Fibroblast of upper back skin (primary cell): ENCODE measurements at places on chromosomes 2 and 18.

GRCh38 chr2:12852135-12852534 lies 135.4 kb downstream of the TRIB2 start:
- DNase-seq, result no peak

- DNase-seq, result no peak
Measured at GRCh38 chr2:180524499-180524898, 455.9 kb upstream of the UBE2E3 start.

- no peak for DNase-seq
Measured at GRCh38 chr2:212284166-212284565, 254.4 kb downstream of the ERBB4 start.

DNA sequence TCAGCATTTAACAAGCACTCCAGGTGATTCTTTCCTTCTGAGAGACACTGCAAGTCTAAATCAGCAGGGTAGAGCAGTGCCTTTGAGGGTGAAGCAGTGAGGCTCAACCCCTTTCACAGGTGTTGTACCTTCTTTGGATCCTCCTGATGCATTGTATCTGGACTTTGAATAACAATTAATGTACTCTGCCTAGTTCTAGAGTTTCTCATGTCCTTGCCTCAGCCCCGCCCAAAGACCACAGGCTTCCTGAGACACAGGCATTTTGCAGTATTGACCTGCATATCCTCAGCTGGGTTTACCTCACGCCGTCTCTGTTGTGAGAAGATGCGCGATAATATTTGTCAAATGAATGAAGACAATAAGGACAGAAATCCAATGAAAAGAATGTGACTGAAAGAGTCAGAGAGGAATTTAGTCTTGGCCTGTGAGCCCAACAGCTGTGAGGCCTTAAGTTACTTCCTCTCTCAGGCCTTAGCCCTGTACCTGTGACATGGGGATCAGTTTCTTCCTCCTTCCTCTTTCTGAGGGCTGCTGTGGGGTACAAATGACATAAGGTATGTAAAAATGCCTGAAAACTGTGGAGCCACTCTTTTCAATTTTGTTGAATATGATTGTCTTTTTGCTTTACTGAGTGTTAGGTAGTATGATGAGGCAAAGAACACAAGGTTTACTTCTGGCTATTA lies 43.7 kb downstream of the WIPF1 start:
- no peak for DNase-seq

GRCh38 chr2:119366161-119366648 lies 429 bp downstream of the C2orf76 start:
- DNase-seq, result peak; percentile 5

DNA sequence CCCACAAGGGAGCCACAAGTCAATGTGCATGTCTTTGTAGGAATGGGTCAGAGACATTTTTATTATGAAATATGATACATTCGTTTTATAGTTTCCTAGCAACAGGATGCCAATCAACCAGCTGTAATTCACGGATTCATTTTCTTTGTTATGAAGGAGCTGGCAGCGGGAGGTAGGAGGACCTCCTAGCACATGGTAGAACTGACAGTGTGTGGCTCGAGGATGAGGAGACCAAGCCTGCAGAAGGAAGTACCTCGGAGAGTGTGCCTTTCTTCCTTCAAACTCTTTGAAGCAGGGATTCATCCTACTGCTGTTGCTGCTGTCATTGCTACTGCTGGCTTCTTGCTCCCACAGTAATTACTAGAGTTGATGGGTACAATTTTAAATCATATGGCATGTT lies 504.8 kb upstream of the KLHL29 start:
- DNase-seq, result no peak

- peak; percentile 30 for DNase-seq
Measured at GRCh38 chr2:215658635-215659305, 222.9 kb upstream of the FN1 start.

- no peak for DNase-seq
Measured at GRCh38 chr2:236137066-236137465, 31.1 kb downstream of the GBX2 start.

- no peak for DNase-seq
Measured at GRCh38 chr18:74376523-74376922, 60.9 kb downstream of the C18orf63 start.

- DNase-seq, result peak; percentile 92
Measured at GRCh38 chr18:12403601-12404506, 3.9 kb upstream of the PRELID3A start.

GRCh38 chr2:144659731-144660275 lies 139.9 kb upstream of the ZEB2 start:
- peak; percentile 80 for DNase-seq

GRCh38 chr18:62438018-62438329 lies 84.9 kb upstream of the ZCCHC2 start:
- DNase-seq, result peak; percentile 19

DNA sequence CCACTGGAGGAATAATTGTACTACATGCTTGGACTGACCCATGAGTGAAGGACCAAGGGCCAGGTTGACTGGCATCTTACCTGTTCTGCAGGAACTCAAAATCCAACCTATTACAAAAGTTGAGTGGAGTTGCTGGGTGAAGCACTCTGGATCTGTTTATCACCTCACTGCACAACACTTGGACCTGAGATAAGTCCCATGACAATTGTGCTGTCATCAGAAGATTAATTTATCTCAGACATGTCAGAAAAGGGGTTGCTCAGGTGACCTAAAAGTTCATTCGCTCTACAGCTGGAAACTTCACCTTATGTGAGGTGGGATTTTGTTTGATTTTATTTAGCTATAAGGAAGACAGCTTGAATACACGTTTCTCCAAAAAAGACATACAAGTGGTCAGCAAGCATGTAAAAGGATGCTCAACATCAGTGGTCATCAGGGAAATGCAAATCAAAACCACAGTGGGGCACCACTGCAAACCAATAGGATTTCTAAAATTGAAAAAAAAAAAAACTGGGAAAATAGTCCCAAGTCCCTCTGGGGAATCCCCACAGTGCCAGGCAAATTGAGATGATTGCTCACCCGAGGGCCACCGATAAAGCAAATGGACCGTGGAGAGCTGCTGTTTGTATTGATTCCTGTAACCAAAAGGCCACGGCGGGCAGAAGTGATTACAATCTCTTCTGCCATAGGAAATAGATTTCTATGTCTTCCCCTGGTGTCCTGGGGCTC lies 65.8 kb upstream of the SLC35F5 start:
- DNase-seq, result no peak

- no peak for DNase-seq
Measured at GRCh38 chr2:238240757-238241711, 1.2 kb upstream of the HES6 start.

DNA sequence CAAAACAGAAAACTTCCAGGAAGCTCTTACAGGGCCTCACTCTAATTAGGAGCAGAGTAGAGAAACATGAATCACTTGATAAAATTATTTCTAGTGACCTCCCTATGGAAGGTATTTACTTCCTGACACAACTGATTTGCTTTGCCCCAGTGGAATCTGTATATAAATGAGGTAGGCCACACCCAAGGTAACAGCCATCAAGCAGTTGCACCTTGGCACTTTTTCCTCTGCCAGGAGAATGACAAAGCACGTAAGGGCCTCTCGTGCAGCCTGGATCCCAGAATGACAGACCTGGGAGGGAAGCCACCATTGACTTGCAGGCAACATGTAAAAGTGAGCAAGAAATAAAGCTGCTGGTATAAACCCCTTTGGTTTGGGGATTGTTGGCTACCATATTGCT lies 620.0 kb upstream of the SLC39A10 start:
- no peak for DNase-seq

DNA sequence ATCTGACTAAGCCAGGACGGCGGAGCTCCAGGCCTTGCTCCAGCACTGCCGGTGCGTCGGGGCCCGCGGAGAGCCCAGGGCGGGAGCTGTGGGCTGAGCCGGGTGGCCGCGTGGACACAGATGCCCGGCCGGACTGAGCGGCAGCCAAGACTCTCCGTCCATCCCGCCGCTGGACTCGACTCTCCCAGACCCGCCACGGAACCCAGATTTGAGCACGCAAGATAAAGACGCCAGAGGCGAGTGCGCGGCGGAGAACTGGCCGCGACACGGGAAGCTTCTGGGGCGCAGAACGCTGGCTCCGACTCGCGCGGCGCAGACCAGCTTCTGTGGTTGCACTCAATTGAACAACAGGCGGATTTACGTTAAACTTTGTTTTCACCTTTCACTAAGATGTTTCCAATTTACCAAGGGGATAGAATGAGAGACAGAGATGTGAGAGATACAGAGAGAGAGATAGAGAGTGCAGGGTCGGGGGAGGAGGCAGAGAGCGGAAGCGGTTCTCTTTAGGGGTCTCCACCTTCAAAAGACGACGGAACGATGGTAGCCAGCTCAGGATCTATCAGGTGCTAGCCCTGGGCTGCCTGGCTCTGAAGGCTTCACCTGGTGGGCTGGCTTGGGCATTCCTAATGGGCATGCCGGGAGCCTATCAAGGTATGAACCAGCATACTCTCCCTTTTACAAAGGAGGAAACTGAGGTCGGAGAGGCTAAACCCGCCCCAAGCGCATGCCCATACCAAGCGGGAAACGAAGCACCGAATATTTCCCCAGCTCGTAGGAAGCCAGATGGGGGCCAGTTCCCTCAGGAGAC lies 10.4 kb upstream of the EN1 start:
- no peak for DNase-seq

DNA sequence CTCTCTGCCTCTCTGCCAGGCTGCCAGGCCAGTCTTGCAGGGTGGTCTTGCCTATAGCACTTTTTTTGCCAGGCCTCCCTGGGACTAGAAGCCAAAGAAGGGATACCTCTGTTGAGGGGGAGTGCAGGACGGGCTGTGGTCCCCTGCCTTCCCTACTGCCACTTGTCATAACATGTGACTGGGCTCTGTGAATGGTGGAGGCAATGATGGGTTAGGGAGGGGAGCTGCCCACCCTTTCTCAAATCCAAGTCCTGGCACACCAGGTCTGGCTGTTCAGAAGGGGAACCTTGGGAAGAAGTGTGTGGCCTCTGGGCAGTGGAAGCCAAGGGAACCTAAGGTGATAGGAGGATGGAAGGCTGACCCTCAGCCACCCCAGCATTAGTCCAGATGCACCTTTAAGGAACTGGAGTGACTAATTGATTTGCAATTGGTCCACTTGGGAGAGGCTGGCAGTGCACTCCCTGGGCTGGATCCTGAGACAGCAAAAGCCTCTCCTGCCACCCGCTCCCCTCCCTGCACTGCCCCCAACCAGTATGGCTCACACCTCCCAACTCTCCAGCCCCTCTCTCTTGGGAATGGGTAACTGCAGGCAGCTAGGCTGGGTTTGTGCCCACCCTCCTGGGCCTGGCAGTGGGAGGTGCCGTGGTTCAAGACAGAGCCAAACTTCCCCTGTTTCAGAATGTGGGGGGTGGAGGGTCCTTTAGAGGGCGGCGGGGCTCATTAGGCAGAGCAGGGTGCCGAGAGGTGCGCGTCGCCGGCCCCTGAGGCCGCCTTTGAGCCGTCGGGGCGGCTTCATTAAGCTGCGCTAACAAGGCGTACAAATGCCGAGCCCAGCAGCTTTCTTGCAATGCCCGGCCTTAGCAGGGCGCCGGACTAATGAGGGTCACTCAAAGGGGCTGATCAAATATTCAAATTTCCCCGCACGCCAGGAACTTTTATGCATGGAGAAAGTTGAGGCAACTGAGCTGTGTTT lies 4.5 kb upstream of the SIX3 start:
- no peak for DNase-seq

- DNase-seq, result no peak
Measured at GRCh38 chr2:81523344-81523743, 1218.8 kb upstream of the LRRTM1 start.

DNA sequence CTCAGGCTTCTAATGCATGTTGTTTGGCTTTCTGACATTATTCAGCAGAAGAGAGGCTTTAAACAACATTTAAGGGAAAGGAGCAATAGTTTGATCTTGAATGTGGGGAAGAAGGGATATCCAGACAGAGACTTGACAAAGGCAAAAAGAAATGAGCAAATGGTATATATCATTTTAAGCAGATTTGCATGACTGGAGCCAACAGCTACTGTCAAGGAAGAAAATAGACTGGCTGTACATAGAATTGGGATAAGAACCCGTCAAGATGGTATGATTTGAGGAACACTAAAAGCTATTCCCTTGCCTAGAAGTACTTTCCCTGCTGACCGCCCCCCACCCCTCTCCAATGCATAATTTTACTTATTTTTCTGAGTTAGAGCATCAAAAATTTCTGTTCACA lies 174.5 kb downstream of the RIT2 start:
- no peak for DNase-seq

DNA sequence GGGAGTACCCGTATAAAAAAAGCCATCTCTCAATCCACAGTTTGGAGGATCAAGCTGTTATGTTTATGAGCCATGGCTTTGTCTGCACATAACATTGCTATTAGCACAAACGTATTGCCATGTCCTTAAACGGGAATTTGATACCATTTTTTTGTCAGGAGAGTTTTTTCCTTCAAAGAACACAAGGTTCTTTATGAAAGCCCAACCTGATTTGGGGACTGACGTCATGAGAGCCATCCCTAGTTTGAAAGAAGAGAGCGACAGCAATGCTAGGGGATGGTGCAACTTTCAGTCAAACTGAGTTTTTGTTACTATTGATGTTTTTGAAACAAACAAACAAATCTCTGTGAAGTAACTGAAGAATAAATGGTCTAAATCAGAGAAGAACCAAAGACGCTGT lies 376.6 kb downstream of the EIPR1 start:
- no peak for DNase-seq

GRCh38 chr18:8367217-8367988 lies 241.8 kb upstream of the RAB12 start:
- DNase-seq, result no peak

DNA sequence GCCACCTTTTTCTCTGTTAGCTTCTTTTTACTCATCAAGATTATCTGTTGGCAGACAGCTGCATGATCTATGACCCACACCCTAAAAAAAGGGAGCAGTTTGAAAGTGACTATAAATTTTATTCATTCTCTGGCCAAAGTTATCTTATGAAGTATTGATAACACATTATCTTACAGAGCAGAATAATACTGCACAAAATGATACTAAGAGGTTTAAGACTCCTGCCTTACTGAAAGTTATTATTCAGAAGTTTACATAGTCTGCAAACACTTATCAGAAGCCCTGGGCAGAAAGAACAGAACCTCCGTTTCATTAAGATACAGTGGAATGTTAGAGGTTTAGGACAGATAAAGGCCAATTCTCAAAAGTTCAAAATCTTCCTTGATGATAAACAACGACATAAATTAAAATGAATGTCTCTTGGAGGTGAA lies 78.2 kb downstream of the ZEB2 start:
- DNase-seq, result no peak

DNA sequence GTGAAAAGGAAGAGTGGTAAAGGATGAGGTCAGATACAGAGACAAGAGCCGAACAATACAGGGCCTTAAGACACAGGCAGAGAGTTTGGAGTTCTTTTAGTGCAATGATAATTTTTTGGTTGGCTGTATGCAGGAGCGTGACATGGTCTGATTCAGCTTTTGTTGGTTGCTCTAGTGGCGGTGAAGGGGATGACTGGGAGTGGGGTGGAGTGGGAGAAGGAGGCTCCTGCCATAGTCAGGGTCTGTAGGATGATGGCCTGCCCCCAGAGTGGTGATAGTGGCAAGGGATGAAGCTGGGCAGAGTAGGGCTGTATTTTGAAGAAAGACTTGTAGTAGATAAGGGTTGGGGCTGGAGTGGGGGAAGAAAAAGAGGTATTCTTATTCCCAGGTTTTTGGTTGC lies 306.6 kb upstream of the VWC2L start:
- DNase-seq, result no peak

- no peak for DNase-seq
Measured at GRCh38 chr2:3857576-3857975, 154.2 kb downstream of the DCDC2C start.
